CD4-positive, alpha-beta T cell treated with Interleukin-12 subunit alpha and Interleukin-12 subunit beta, for 1 hour (primary cell): ENCODE measurements at places on chromosomes 1 and 21.

DNA sequence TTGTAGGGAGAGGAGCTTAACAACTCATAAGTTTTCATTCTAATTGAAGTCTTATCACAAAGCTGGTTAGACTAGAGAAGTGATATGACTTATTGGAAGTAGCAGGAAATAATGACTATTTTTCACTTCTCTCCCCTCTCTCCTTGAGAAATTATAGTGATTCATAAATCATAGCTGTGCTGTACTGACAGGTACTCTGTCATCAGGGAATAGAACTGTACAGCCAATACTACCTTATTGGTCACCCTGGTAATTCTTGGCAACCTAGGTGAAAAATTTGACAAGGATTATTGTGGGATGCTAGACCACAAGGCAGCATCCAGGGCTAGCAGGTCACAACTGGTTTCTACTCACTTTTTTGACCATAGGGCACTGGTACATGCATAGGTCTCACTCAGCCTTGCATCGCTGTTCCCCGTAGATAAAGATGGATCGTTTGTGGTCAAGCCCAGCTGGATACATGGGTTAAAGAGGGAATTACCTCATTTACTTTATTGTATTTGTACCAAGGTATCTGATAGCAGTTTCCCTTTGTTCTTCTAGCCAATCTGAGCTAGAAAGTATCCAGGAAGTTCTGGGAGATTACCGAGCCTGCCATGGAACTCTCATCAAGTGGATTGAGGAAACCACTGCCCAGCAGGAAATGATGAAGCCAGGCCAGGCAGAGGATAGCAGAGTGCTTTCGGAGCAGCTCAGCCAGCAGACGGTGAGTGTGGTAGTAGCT lies 113.6 kb downstream of the MACF1 start:
- DNase-seq = no peak

DNA sequence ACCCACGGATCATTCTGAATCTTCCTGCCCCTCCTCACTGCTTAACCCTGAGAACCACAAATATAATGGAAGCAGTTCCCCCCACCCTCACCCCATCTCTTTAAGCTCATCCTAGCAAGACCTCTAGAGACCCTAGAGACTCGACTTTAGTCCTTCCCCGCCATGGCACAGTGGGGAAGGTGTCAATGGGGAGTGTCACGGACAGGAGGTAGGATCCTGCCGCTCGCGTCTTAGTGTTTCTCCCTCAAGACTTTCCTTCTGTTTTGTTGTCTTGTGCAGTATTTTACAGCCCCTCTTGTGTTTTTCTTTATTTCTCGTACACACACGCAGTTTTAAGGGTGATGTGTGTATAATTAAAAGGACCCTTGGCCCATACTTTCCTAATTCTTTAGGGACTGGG lies 677 bp upstream of the PMF1 start:
- DNase-seq = no peak

- no peak for DNase-seq
Measured at GRCh38 chr1:23865543-23865930, 2.6 kb downstream of the FUCA1 start.

DNA sequence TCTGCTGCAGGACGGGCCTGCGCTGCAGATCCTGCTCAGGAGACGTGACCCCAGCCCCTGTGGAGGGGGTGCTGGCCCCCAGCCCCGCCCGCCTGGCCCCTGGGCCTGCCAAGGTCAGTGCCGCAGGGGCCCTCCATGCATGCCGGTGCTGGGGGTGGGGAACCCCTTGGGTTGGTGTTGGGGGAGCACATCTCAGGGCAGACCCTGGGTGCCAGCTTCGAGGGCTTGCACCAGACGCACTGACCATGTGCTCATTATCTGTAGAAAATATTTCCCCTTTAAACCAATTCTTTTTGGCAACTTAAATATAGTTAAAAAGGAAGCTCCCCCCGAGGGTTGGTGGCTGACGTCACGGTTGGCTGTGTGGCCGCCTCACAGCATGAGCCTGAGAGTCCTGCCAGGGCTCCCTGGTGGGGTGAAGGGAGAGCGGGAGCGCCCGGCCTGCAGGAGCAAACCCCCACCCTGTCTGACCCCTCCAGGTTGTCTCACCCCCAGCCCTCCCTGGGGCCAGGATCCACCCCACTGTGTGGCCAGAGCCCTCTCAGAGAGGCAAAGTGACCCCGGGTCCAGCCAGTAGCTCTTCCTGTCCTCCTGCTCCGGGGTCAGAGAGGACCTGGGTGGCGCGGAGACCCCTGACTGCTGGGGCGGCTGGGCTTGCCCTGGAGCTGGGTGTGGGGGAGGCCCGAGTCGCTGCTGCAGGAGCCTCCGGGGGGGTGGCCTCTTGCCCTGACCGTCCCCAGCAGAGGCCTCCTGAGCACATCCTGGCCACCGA lies 5.3 kb upstream of the PFKL start:
- no peak for DNase-seq

GRCh38 chr1:19735440-19736127 lies 64.1 kb downstream of the TMCO4 start:
- DNase-seq = no peak

GRCh38 chr1:29050166-29050565 lies 73.5 kb downstream of the TMEM200B start:
- DNase-seq = no peak

DNA sequence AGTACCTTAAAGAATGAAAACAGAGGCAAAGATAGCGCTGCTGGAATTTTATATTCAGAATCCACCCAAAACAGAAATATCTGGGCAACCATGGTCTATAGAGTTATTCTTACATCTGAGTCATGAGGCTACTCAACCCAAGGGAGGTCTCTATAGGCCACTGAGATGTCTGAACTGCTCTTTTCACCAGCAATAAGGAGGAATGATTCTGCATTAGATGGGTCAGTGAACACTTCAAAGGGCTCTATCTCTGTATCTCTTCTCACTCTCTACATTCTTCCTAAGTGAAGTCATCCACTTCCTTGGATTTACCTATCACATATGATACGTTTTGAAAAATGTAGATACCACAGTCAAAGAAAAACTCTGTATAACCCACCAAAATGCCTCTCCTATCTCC lies 90.2 kb upstream of the NGF start:
- DNase-seq = no peak

- DNase-seq = no peak
Measured at GRCh38 chr21:46092811-46093667, 4.9 kb upstream of the COL6A2 start.

DNA sequence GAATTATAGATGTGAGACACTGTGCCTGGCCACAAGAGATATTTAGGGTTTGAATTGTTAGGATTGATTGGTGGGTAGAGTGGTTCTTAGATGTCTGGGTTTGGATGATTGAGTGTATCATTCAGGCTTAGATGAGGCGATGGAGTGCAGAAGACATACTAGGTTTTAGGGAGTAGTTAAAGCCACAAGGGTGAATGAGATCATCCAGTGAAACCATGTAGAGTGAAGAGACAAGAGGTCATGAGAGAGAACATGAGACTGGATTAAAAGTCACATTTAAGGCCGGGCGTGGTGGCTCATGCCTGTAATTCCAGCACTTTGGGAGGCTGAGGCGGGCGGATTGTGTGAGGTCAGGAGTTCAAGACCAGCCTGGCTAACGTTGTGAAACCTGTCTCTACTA lies 37.2 kb downstream of the ZFYVE9 start:
- no peak for DNase-seq

GRCh38 chr1:12552951-12553921 lies 64.8 kb downstream of the DHRS3 start:
- DNase-seq = no peak

DNA sequence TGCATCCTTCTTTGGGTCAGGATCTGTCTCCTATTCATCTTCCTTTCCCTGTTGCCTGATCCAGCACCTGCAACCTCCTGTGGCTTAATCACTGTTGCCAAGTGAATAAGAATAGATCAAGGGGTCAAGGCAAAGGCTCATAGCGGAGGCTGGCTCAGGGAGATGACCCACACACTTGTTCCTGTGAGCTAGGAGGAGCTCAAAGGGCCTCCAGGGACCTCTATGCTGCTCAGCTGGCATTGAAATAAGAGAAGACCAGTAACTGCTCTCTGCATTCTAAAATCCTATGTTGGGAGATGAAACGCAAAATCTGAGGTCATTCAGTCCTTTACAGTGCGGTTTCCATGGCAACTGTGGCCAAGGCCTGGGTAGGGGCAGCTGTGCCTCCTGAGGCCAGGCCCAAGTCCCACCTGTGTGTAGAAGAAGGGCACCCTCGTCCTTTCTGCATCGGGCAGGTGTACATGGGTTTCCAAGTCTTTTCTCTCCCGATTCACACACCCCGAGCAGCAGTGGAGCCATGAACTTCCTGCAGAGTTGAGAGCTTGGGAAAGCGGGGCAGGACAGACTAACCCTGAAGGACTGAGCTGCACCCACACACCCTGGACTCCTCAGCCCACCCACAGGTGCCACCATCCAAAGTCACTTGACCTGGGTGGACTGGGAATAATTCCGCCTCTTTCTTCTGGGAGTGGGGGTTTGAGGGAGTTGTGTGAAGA lies 27.8 kb upstream of the STUM start:
- DNase-seq = no peak

GRCh38 chr1:41030872-41031616 lies 9.5 kb upstream of the SLFNL1 start:
- no peak for DNase-seq

DNA sequence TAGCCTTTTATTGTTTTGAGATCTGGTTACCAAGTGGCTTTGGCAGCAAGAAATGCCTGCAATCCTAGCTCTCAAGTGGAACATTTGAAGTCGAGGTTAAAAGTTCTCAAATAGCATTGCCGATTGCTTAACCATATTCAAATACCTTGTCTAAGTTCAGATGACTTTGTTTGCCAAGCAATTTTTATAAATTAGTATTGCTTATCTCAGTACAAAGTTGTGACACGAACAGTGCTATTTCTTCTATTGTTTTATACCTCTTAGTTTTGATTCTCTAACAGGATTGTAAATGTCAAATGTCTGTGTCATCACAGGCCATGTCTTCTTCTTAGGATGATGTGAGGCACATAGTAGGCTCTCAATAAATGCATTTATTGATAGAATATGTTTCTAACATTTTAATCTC lies 633.3 kb downstream of the PTPRC start:
- DNase-seq = no peak

DNA sequence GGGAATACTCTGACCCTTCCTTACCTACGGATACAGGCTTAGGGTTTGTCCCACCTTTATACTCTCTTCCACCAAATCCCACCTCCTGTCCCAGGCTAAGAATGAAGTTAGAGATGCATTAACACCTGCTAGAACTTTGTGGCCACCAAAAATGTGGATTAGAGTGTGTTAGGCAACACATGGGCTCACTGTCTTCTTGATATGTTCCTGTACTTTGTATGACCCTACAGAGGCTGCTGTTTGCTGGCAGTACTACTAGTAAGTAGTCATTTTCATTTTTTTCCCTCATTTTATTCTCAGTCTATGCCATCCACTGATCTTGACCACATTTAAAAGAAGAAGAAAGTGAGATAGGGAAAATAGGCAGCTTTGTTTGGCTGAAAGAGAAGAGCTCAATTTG lies 21.0 kb upstream of the TMEM39B start:
- no peak for DNase-seq

DNA sequence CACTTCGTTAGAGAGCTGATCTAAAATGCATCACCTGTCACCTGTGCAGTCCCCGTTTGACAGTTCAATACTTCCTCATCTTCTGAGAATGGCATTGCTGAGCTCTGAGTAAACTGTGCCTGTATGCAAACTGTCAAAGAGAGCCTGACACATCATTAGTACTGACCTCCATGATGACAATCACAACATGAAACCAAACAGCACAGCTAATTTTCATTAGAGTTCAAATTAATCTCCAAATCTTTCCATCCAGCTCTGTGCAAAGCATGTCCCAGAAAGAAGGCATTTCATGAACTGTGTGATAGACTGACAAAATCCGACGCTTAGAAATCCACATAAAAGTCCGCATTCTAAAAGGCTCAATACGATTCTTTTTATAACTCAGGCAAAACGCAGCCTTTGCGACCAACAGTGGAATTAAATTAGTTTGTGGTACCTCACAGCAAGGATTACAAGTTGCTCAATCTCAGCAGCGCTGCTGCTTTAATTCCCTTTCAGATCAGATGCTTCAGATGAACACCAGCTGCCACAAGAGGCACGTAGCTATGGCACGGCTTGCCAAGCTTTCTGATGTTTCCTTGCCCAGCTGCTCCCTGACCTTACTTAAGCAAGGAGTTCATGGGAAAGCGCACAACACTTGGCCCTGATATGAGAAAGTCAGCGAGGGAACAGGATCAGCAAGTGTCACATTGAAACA lies 765.5 kb upstream of the PRMT6 start:
- no peak for DNase-seq

DNA sequence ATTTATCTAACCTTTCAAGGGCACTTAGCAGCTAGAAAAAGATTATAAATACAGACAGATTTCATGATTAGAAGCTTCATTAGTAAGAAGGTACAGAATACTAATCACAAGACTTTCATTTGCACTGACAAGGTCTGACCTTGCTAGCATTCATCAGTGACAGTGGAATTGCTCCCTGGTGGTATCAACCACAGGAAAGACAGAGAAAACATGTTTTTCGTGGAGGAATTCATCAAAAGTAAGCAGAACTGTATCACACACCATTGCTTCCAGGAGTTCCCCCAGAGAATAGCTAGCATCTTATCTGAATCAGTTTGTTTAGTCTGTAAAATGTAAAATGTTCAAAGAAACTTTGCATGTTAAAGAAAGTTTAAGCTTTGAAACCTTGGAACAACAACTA lies 20.6 kb upstream of the CRB1 start:
- DNase-seq = no peak

- no peak for DNase-seq
Measured at GRCh38 chr1:118927427-118928187, 60.5 kb downstream of the TBX15 start.

GRCh38 chr1:79791488-79792218 lies 785.1 kb upstream of the ADGRL4 start:
- no peak for DNase-seq

DNA sequence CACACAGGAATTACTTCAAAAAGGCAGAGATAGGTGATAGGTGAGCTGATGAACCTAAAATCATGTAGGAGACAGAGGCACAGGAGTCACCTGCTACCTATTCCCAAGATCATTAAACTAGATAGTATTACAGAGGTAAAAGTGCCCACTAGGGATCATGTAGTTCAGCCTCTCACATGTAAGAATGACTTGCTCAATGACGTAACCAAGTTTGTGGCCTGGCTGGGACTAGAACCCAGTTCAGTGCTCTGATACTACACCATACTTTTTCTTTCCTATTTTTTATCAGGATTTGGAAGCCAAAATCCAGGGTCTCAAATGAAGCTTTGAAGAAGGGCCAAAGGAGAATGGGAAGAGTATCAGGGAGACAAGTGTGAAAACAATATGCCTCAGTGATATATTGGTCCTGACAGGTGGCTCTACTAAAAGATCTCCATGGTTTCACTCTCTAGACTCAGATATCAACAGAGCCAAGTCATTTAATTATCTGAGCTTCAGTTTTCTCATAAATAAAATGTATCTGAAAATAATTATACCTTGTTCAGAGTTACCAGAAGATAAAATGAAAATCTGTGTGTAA lies 87.3 kb upstream of the SLFNL1 start:
- DNase-seq = no peak

DNA sequence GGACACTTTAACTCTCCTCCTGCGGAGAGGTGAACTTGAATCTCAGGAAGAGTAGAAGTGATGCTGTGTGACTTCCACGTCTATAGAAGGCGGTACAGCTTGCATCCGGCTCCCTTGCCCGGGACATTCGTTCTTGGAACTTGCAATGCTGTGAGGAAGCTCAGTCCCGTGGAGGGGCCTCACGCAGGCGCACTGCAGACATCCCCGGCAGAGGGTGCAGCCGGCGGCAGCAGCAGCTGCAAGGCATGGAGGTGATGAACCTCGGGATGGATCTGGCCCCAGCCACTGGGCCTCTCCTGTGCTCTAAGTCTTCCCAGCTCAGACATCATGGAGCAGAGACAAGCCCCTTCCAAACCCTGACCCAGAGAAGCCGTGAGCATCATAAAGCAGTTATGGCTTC lies 61.8 kb upstream of the SOD1 start:
- DNase-seq = no peak

- DNase-seq = no peak
Measured at GRCh38 chr1:236654957-236655356, 31.3 kb upstream of the ACTN2 start.
